ENCODE measurements at places on chromosomes 3 and 15.

GRCh38 chr15:90863987-90864386, 4.4 kb upstream of the FURIN start:
- DNase-seq = no peak

GRCh38 chr3:38960953-38961622, 90.7 kb downstream of the SCN11A start:
- DNase-seq = no peak

DNA sequence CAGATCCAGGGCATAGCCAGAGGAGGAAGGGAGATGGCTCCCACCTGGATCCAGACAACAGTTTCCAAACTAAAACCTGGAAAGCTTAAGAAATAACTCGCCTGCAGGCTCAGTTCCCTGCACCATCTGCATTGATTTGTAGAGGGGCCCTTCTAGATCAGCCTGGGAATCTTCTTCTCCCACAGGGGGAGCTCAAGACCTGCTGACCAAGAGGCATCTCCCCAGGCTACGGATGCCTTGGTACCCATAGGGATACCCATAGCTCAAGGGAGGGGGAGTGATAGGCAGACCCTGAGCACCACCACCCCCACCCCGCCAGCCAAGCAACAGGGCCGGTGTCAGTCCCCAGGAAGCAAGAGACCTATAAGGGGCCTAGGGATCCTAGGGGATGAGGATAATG, 28.0 kb upstream of the DCLK3 start:
- DNase-seq = no peak

- no peak for DNase-seq
Measured at GRCh38 chr15:93372865-93373223, 283.8 kb upstream of the RGMA start.

DNA sequence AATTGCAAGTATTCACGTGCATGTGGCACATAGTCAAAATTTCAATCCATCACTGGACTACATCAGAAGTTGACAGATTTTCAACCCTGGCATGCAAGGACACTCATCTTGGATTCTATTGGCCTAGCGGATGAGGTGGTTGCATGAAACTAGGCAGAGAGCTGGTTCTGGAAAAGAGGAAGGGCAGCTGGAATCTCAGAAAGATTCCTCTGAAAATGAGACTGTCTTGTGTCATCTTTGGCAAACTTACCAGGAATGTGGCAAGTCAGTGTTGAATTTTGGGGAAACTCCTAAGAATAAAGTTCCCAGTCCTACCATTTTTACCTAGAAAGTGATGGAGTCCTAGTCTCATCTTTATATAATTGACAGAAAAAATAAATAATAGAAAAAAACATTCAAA, 384.3 kb upstream of the NR2F2 start:
- DNase-seq = no peak

DNA sequence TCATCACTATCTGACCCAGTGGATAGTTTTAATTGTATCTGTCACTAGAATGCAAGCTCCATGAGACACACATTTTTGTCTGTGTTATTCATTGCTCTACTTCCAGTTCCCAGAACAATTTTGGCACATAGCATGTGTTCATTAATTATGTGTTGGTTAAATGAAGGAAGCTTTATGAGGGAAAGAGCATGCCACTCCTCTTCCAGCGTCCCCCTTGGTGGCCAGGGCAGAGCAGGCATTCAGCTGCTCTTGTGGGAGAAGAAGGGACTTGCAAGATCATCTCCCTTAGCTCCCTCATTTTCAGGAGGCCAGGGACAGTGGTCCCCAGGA, 489 bp upstream of the GALNT15 start:
- no peak for DNase-seq

DNA sequence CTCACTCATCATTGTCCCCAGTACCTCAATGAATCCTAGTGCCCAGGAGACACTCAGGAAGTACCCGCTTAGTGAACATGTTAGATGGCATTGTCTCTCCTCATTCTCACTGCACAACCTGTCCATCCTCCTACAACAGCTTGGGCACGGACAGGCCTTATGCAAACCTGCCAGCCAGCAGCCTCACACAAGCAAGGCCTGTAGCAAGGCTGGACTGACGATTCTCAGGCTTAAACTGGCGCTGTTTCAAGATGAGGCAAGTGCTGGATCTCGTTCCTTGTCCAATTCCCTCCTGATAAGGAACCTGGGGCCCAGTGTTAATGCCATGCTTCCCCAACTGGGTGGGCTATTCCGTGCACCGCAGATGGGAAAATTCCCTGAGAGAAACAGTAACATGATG, 59.0 kb downstream of the CDCP1 start:
- no peak for DNase-seq

DNA sequence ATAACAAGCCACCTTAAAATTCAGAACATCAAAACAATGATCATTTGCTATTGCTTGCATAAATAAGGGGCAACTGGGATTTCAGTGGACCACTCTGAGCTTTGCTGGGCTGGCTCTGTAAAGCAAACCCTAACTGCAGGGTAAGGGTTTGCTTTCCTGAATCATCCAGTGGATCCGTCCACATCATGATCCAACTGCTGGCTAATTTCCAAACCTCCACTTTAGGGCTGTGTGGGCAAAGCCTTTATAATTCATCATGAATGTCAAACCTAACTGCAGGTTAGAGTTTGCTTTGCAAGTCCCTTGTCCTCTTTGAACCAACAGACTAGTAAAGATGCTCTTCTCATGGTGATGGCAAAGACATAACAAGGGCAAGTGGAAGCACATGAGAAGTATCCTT, 76.1 kb downstream of the SYNPR start:
- DNase-seq = no peak

- DNase-seq = no peak
Measured at GRCh38 chr3:155385896-155386625, 92.6 kb upstream of the STRIT1 start.

GRCh38 chr3:63352008-63352279, 73.8 kb downstream of the SYNPR start:
- no peak for DNase-seq

DNA sequence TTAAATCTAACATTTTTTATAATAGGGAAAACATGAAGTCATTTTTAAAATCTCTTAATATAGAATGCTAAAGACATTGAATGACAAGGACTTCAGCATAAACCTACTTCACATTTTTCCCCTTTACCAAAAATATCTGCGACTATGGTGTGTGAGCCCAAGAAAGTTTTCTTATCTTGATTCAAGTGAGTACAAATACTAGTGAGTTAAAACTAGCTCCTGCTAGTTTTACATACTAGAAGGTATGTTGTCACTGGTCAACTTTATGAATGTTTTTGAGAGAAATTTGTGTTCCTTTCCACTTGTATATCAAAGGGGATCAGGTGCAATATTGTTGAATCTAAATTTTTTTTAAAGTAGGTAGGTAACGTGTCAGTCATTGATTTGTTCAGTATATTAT, 152.4 kb upstream of the CGNL1 start:
- DNase-seq = no peak

GRCh38 chr3:158159714-158160113, 49.8 kb downstream of the RSRC1 start:
- DNase-seq = no peak

- no peak for DNase-seq
Measured at GRCh38 chr15:39219608-39220007, 361.3 kb upstream of the THBS1 start.

- DNase-seq = no peak
Measured at GRCh38 chr3:108202834-108203233, 19.4 kb downstream of the IFT57 start.

DNA sequence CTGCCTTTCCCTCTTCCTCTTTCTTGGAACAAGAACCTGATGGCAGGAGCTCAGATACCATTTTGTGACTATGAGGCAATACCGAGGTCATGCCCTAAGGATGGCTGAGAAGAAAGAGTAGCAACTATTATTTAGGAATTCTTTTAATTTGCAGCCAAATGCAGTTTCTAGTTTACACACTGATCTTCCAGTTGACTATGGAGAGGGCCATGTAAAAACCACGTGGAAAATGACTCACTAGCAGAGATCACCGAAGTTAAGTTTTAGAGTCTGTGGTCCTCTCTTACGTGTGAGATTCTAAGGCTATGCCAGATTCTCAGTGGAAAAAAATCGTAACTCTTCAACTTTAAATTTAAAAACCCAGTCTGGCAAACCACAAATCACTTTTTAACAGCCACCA, 7.8 kb downstream of the BNC1 start:
- no peak for DNase-seq

- DNase-seq = no peak
Measured at GRCh38 chr3:33868309-33868708, 69.9 kb downstream of the PDCD6IP start.

DNA sequence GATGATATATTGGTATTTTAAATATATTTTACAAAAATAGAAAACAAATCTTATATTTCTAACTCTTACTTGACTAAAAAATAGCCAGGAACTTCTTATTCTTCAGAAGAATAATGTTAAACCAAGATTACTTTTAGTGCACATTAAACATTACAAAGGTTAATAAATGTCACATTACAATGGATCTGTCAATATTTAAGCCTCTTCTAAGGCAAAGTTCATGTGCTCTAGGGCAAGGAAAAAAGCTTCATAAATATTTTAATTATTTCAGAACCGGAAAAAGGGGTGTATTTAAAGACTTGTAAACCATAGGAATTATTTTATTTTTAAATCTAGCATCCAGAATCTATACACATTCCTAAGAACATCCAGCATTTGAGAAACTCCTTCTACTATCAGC, 166.9 kb upstream of the ROBO2 start:
- no peak for DNase-seq

DNA sequence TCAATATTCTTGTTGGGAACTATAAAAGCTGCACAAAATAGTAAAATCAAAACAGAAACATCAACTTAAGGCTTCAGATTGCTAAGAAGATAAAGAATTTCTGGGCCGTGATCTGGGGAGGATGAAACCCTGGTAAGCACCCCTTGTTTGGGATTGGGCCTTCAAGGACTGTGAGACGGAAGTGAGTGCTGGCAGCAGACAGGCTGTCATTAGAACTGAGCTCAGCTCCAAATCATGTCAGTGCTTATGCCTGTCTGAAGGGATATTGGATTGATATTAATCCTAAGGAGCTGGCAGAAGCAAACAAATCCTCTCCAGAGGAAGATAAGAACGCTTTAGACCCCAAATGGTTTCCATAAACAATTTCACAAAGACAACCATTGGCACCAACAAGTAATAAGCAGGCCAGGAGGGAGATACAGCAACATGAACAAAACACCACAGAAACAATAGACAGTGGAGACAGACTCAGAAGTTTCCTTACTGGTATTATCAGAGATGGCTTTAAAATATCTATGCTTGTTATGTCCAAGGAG, 72.6 kb upstream of the CTXND1 start:
- DNase-seq = no peak

- no peak for DNase-seq
Measured at GRCh38 chr3:40379674-40380306, 7.2 kb upstream of the ENTPD3 start.

- no peak for DNase-seq
Measured at GRCh38 chr15:27694506-27695087, 404.5 kb downstream of the OCA2 start.

DNA sequence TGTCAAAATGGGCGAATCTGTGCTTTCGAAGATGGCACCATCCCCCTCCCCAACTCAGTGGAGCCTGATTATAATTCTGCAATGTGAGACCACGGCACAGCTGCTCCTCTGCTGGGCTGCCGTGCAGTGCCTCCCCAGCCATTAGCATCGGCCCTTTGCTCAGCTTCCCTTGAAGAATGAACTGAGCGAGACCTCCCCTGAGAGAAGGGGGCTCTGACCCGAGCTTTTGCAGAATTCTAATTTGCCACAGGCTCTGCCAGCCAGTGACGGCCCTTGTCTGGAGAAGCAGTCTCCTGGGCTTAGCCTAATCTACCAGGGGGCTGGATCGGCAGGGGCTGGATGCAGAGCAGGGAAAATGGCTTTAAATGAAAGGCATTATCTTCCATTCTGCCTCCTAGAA, 57.2 kb downstream of the GLDN start:
- DNase-seq = no peak

DNA sequence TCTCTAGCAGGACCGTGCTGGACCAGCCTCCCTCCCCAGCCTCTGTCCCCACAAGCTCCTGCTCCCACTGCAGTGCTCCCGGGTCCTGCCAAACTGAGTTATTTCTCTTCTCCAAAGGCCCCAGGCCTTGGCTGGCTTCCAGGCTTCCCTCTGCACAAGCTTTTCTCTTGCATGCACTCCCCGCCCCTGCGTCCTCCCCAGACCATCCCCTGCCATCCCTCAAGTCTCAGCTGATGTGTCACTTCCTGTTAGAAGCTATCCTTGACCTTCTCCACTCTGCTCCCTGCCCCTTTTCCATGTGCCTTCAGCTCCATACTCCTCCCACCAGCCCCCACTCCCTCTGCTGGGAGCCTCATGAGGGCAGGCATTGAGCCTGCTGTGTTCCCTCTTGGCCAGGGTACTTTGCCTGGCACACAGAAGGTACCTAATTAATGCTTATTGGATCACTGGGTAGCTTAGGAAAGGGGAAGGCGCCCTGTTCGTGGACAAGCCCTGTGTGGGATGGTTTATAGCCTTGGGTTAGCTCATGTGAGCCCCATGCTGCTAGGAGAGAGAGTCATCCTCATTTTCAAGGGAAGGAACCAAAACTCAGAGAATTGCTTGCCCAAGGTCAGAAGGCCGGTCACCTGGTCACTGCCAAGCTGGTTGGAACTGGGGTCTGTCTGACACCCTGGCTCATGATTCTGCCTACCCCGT, 56.4 kb downstream of the FEM1B start:
- no peak for DNase-seq

DNA sequence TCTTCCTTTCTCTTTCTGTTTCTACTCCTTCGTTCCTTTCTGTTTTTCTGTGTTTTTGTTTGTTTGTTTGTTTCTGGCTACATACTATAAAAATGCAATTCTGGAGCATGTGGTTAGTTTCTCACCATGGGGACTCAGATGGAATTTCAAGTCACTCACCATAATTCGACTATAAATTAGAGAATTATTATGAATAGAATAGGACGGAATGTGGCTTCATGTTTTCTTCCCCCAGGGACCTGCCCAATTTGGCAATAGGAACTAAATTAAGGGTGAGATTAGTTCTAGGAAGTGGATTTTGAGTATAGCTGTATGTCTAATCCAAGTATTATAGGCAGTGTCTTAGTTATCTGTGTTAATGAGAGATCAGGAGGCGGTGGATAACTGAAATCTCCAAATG, 96.9 kb downstream of the THSD4 start:
- no peak for DNase-seq

DNA sequence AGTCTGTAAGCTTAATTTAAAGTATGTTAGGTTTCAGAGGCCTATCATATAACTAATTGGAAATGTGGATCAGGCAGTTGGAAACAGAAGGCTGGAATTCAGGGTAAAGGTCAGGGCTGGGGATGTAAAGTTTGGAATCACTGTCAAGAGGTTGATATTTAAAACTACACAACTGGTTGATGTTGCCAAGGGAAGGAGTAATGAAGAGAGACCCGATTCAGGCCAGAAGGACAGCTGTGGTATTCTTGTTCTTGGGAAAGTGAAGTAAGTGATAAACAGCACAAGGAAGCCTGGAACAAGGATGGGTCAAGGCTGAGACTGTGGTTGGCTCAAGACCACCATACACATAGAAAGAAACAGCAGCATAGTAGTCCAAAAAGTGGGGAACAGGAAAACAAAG, 654.2 kb downstream of the NTRK3 start:
- no peak for DNase-seq

- DNase-seq = no peak
Measured at GRCh38 chr3:42654331-42655201, 1.1 kb downstream of the ZBTB47 start.

- no peak for DNase-seq
Measured at GRCh38 chr15:31396881-31397560, 70.4 kb downstream of the KLF13 start.
